CD8-positive, alpha-beta memory T cell (primary cell): ENCODE measurements at places on chromosomes 2 and 18.

GRCh38 chr2:102367331-102367971 lies 11.9 kb downstream of the IL18R1 start:
- peak; percentile 78 for DNase-seq

DNA sequence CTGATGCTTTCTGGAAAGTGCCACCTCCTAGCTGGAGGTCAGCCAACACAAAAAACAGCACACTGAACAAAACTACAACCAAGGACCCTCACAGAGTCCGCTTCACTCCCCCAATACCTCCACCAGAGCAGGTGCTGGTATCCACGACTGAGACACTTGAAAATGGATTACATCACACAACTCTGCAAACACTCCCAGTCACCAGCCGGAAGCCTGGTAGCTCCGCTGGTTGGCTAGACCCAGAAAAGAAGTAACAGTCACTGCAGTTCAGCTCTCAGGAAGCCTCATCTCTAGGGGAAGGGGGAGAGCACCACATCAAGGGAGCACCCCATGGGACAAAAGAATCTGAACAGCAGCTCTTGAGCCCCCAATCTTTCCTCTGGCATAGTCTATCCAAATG lies 175.4 kb downstream of the LCLAT1 start:
- no peak for DNase-seq

DNA sequence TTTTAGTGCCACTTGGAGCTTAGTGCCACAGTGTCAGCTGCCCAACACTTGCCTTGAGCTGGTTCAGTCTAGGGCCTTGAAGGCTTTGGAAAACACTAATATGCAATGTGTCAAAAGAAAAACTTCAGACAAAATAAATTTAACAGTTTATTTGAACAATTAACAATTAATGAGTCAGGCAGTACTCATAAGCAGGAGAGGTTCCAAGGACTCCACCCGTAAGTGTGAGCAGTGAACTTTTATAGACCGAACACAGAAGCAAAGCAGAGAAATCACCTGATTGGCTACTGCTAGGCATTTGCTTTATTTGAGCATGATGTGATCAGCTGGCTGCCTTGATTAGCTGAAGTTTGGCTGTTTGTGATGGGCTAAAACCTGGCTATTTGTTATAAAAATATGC lies 49.5 kb upstream of the TBC1D8 start:
- no peak for DNase-seq

DNA sequence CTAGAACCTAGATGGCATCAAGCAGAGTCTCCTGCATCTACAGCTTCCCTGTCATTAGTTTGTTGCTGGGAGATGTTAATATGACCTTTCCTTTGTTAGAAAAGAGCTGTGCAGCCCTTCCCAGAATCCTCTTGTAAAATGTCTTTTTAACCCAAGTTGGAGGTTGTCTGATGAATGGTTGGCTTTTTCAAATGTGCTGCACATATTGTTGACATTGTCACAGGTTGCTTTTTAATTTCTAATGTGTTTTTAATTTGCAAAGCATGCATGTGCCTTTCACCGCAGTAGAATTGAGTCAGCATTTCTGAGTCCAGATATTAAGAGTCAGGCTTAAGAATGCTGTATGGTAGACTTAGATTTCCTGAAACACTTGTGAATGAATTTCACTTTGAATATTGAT lies 120.8 kb downstream of the GREB1L start:
- no peak for DNase-seq

- no peak for DNase-seq
Observed at GRCh38 chr2:68103709-68104055, 40.9 kb upstream of the C1D start.

- peak; percentile 38 for DNase-seq
Observed at GRCh38 chr2:168174756-168175155, 72.6 kb downstream of the STK39 start.

DNA sequence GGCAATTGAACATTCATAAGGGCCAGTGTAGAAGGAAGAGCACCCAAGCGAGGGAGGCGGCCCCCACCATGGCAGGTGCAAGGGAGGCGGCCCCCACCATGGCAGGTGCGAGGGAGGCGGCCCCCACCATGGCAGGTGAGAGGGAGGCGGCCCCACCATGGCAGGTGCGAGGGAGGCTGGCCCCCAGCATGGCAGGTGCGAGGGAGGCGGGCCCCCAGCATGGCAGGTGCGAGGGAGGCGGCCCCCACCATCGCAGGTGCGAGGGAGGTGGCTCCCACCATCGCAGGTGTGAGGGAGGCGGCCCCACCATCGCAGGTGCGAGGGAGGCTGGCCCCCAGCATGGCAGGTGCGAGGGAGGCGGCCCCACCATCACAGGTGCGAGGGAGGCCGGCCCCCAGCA lies 24.7 kb upstream of the GPC1 start:
- DNase-seq = no peak

DNA sequence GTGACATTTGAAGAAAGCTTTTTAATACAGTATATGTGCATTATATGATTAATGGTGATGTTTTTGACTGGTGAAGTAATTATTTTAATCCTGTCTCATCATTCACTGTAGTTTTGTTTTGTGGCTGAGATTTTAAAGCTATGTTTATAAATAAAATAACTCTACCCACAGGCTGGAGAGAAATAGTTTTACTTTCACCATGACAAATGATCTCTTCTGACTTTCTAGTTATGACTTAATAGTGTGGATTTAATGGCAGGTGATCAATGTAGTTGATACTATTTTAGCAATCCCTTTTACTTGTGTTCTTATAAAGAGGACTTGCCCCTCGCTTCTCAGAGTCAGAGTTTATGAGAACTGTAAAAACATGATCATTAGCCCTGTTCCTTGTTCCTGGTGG lies 289.5 kb upstream of the SIX3 start:
- DNase-seq = no peak
